ENCODE measurements at places on chromosomes 16 and 17.

DNA sequence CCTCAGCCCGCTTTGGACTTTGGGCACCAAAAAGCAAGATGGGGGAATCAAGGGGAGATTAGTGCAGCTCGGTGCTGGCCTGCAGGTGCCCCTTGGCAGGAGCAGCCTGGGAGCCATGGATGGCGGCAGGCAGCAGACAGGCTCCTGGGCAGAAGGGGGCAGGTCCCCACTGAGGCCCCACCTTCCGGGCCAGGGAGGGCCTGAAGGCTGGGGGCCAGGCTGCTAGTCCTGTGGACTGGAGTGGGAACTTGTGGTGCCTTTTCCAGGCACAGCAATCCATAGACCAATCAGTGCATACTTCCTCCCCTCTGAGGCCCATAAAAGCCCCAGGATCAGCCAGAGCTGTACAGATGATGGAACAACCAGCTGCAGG, 64.0 kb downstream of the USP32 start:
- no peak for DNase-seq

DNA sequence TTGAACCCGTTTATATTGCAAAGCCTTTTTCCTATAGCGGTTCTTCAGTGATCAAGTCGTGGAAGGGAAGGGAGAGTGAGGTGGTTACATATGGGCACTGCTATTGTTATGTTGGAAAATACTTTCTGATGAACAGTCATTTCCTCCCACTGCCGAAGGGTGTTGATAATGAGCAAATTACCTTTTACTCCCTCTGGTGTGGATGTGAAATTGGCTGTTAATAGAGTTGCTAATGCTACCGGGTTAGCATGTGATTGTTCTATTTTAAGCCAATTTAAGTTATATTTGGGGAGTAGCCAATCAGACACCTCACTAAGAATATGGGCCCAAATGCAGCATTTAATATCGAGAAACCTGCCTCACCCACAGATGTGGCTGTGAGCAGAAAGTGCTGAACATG, 15.6 kb upstream of the PMFBP1 start:
- no peak for DNase-seq

DNA sequence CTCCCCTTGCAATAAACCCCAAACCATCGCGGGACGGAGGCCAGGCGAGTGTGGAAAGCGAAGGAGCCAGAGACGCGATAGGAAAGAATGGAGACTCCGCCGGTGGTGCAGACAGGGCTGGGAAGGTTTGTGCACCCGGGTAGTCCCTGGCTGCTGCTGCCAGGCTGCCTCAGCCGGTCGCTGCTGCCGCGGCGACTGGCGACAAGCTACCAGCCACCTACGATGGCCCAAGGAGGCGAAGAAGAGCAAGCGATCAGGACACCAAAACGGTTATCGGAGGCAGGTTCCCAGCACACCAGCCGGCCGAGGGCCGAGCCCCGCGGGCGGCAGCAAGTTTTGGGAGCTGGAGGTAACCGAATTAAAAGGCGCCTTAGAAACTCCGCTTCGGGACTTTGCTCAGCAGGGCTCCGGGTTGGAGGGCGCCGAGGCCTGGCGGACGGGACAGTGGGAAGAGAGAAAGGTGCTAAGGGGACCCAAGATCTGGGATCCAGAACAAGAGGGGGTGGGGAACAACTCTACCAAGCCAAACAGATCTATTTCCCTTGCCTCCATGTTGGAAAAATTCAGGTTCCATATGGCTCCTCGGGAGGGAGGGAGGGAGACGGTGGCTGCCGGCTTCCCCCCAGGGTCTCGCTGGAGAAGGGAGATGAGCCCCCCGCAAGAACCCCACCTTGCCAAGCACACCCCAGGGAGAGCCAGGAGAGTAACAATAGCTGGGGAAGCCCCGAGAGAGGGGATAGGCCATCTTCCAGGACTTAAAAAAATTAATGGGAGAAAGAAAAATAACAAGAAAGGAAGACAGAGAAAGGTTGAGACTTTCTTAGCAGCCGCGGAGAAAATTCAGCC, 9.7 kb upstream of the HOXB2 start:
- no peak for DNase-seq

GRCh38 chr16:20401475-20402016, 3.0 kb downstream of the PDILT start:
- DNase-seq: no peak

- no peak for DNase-seq
These were observed 9.2 kb upstream of the SMIM5 start for GRCh38 chr17:75624021-75624420.

GRCh38 chr17:47694581-47695428, 844 bp downstream of the TBKBP1 start:
- peak; percentile 87 for DNase-seq

GRCh38 chr17:289409-289808, 63.2 kb downstream of the RPH3AL start:
- no peak for DNase-seq

DNA sequence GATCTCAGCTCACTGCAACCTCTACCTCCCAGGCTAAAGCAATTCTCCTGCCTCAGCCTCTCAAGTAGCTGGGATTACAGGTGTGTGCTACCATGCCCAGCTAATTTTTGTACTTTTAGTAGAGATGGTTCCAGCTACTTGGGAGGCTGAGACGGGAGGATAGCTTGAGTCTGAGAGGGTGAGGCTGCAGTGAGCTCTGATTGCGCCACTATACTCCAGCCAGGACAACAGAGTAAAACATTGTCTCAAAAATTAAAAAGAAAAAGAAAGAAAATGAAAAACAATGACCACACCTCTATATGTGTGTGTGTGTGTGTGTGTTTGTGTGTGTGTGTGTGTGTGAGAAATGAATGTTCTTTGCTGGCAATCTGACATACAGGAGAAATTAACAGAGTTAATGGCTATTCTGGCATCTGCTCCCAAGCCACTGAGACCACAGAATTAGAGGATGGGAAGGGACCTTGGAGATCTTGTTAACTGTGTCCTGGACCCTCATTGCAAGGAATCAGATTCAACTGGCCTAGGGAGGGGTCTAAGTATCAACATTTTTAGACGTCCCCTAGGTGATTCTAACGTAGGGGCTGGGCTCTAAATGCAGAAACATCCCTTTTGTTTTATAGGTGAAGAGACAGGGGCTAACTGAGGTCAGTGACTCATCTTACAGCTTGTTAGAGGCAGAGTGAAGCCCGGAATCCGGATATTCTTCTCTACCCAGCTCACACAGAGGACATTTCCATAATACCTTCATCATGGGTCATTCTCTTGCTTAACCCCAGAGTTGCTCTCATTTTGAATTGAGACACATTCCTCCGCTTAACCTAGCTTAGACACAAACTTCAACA, 16.4 kb upstream of the MARCHF10 start:
- DNase-seq: no peak

DNA sequence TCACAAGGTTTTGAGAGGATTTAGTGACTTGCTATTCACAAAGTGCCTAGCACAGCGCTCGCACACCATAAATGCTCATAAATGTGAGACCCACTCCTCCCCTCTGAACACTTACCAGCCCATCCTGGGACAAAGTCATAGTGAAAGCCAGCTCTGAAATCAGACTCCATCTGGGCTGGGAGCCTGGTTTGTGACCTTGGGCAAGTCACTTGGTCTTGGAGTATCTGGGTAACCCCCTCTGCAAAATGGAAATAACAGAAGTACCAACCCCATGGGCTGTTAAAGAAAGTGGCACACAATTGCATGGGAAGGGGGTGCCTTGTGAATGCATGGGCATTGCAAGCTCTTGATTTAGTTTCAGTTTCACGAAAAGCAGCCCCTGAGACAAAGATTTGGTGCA, 104.7 kb upstream of the CDH5 start:
- DNase-seq: no peak

DNA sequence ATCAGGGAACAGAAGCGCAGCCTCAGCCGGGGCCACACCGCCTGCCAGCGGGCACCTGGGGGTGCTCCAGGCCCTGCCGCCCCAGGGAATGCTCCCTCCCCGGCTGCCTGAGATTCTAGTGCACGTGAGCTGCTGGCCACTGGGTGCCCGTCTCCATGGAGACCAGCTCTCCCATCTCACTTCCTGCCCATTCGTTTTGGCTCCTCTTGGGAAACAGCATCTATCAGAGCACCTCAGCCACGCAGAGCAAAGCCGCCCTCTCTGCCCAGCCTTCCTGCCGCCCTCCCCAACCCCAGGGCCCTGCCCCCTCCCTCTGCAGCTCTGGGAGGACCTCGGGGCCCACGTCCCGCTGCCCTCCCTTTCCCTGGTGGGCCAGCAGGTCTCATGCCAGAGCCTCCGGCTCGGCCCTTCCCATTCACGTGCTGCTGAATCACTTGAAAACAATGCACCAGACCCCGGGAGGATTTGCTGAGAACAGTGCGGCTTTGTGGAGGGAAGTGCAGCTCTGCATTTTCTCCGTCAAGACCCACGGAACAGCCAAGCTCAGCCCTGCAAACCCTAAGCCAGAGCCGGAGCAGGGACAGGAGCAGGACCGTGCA, 19.4 kb downstream of the CEP295NL start:
- DNase-seq: no peak
